A549 (cell line): ENCODE measurements at places on chromosomes 1 and 21. TPM values are rescaled to one million over a fixed set of nuclear protein-coding genes. Genes with fewer than 3 reads are reported as not detected.
A peak's percentile ranks its signal among the peaks of the same experiment; 100 is the strongest.

Gene BMP8B
- polyA plus RNA-seq, result 2.3 to 2.7 TPM (median 2.5 TPM) in 3 replicates

Gene CHIA
- not detected in 3 replicates for polyA plus RNA-seq

Gene SLC1A7
- polyA plus RNA-seq, result 0.03 to 0.07 TPM (median 0.04 TPM) in 3 replicates

Gene C8A
- not detected in 3 replicates for polyA plus RNA-seq

DNA sequence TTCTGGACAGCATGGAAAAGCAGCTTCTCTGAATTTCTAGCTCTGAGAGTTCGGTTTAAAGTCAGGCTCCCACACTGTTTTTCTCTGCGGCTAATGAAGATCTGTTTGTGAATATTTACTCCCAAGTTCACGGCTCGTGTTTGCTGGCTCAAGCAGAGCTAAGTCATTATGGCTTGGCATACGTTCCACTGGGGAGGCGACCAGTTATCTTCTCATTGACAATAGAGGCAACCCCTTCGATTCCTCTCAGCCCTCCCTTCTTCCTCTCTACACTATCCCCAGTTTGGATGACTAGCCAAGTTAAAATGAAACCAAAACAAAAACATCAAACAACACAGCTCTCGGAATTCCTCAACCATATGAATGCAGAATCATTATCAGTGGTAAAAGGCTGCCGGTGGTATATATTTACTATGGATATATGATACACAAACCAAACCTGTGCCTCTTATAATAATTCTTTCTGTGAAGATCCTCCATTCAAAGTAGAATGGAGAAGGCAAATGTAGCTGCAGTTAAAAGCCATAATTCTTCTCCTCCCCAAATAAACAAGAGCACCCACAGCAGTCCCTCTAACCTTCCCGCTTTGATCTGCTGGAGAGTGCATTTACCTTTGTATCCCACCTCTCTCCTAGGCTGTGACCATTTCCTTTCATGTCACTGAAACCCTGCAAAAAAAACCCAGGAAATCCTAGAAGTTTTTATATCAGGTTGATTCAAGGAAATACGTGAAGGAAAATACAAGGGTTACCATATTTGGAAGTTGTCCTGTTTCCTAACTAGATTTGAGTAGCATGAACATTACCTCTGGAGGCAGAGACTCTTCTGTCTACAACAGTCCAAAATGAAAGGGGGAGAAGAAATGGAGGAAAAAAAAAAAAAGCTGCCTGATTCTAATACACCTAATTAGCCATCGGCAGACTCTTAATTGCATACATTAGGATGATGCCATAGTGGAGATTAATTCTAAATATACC is 108.3 kb upstream of the USH2A start:
- DNase-seq, result no peak

DNA sequence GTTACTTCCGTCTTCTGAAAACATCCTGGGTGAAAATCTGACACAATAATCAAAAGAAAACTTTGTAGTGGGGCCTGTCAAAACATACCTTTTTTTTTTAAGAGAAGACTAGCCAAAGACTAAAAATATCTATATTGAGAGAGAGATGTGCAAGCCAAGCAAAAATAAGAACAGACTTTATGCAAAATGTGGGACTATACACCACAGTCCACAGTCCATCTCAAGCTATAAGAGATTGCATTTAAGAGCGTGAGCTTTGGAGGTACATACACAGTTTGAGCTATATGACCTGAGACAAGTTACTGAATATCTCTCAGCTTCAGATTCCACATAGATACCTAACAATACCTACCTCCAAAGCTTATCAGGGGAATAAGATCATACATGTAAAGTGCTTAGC is 64.9 kb upstream of the DYNLT5 start:
- no peak for DNase-seq

GRCh38 chr1:234093741-234094140 is 189.3 kb downstream of the SLC35F3 start:
- no peak for DNase-seq

DNA sequence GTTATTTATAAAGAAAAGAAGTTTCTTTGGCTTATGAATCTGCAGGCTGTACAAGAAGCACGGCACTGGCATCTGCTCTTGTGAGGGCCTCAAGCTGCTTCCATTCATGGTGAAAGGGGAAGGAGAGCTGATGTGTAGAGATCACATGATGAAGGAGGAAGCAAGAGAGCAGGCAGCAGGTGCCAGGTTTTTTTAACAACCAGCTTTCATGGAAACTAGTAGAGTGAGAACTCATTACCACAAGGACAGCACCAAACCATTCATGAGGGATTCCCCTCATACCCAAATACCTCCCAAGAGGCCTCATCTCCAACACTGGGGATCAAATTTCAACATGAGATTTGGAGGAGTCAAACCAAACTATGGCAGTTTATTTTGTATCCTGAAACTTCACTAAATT is 85.8 kb upstream of the CAMK1G start:
- DNase-seq, result no peak

DNA sequence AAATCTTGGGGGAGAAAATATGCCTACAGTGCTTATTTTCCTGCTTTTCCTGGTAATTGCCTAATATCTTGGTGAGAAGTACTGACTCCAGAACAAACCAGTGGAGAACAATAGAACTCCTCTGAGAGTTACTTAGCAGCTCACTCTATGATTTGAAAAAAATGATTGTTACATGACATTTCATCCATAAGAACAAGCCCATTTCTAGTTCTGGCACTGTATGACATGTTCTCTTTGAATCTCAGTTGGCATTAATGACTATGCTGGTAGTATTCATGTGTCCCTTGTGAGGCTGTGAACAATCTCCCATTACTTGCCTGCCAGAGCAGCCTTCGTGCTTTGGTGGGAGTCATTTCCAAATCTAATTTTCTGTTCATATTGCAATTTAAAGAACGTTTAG is 58.0 kb downstream of the CLIC4 start:
- DNase-seq, result no peak

DNA sequence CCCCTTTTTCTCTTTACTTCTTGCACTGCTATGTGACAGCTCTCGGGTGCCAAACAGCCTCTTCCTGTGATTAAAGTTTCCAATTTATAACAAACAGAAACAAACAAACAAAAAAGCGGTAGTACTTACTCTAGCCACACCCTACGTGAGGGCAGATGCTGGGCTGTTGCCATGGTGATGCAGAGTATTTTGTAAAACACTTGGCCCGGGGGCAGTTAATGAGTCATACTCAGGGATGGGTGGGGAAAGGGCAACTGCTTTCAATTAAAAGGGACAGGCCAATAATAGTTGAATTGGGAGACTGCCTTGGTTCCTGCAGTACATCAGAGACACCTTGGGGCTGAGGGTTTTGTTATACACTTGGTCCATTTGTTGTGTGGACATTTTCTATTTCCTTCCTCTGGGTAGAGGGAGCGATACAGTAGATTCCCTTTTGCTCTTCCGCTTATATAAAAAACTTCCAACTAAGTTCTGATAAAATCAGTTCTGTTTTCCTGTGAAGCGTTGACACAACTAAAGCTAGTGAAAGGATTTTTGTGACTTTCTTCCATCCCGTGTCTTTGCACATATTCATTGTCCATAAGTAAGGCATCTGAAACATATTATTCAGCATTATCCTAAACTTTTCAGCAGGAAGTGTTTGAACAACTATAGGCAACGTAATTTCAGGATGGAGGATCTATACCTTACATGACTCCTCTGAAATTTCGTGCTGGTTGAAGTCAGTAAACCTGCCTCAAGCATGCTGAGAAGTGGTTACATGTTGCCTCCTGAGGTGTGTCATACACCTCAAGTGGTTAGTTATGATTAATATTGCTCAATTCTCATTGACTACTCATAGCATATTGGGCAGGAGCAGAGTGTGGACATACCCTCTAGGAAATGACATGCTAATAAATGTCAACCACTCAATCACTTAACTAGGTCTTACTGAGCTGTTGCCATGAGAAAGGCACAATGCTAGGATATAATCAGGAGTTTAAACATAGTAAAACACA is 36.7 kb upstream of the THEM4 start:
- DNase-seq, result peak; percentile 97

DNA sequence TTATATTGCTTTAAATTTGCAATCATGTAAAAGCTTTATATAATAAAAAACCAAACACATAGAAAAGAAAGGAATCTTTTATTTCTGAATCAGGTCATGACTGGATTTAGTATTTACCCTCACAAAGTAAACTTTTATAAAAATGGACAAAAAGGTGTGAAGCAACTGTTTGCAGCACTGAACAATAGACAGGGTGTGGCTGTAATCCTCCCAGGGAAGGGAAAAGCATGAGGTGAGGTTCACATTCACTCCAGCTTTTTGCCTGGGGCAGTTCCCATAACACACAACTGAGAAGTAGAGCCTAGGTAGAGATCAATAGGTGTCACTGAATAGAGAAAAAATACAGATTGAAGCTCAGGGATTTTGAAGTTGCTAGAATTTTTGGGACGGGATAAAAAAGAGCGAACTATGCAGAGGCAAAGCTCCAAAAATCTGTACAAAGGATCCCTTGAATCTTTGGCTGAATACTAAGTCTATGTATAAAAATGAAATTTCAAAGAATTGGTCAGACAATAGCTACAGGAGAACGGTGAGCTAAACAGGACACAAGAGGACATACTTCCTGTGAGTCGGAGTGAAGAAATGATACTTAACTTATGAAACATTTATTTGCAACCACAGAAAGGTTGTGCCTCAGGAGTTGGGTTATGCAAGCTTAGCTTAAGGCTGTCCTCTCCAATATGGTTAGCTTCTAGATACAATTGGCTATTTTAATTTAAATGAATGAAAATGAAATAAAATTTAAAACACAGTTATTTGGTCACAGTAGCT is 162.0 kb upstream of the ZP4 start:
- DNase-seq, result no peak

- no peak for DNase-seq
These were observed 19.1 kb downstream of the CTSK start for GRCh38 chr1:150788946-150789345.

GRCh38 chr1:2290595-2291510 is 62.7 kb downstream of the SKI start:
- no peak for DNase-seq

GRCh38 chr1:68232289-68233148 is at the start of gene WLS:
TSS of gene WLS (minus strand) at chr1:68232523. CDS start at chr1:68232299, 224 bp downstream.
- DNase-seq, result peak; percentile 28
